Central memory CD8-positive, alpha-beta T cell (primary cell): ENCODE measurements at places on chromosomes 13 and 19.
A peak's percentile ranks its signal among the peaks of the same experiment; 100 is the strongest.

DNA sequence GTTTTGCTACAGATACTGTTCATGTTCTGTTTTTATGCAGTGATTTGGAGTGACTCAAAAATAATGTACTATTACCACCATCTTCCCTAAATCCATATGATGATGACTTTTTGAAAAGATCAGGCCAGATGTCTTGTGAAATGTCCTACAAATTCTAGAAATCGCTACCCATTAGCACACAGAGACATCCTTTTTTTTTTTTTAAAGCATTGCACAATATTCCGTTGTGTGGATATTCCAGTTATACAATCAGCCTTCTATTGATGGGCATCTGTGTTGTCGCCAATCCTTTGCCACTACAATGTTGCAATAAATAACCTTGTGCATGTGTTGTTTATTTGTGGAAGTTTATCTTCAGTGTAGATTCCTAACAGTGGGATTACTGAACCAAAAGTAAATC lies 24.5 kb downstream of the ZDHHC20 start:
- DNase-seq: no peak

GRCh38 chr13:30319655-30320054 lies 12.3 kb upstream of the KATNAL1 start:
- DNase-seq: no peak

GRCh38 chr13:78182813-78183212 lies 264.2 kb upstream of the EDNRB start:
- no peak for DNase-seq

DNA sequence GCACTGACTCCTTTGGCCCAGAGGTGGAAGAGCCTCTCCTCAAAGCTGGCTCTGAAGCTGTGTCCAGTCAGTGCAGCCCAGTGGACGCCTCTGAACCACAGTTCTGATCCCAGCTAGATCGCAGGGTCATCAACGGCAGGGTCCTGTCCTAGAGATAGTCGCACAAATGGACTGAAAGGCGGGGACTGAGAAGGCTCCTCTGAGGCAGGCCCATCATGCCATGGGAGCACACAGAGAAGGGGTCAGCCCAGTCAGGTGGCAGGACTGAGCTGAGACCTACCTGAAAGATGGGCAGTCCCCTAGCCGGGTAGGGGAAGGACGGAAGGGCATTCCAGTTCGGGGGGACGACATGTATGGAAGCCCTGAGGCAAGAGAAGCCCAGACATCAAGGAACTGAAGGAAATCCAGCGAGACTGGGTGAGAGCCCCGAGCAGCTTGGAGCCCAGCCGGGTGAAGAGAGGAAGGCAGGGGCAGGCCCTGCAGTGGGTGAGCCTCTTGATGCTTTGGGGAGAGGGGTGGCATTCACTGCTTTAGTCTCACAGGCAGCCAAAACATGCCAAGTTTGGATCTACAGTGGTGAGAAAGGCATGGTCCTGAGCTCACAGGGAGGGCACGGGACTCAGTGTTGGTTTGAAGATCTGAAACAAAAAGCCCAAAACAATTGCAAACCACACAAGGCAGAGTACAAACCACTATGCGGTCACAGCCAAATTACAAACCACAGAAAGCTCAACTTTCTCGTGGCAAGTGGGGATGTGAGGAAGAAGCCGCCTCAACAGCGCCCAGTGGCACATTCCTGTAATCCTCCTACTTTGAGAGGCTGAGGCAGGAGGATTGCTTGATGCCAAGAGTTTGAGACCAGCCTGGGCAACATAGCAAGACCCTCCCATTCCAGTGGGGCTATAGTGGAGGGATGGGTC lies 10.0 kb downstream of the CALM3 start:
- no peak for DNase-seq

DNA sequence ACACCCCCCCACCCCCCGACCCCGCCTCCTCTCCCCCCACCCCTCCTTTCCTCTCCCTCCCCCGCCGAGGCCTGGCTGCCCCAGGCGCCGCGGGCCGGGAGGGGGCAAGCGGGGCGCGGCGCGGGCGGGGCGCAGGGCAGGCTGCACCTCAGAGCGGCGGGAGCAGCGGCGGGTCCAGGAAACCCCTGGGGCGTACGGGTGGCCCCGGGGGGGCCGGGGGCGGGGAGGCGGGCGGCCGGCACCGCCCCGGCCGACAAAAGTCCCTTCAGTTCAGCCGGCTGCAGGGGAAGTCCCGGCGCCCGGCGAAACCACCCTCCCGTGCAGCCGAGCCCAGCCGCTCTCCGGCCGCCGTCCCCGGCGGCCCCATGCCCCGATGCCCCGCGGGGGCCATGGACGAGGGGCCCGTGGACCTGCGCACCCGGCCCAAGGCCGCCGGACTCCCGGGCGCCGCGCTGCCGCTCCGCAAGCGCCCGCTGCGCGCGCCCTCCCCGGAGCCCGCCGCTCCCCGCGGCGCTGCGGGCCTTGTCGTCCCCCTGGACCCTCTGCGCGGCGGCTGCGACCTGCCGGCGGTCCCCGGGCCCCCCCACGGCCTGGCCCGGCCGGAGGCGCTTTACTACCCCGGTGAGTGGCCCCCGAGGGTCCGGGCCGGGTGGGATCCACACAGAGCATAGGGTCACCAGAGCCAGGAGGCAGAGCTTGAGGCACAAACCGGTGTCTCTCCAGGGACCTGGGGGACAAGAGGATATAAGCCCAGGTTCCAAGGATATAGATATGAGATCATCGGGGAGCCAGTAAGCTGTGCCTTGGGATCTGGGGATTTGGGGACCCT lies at the start of gene BCL3:
Gene BCL3 (plus strand): TSS at position 283 of the 829 bp plus-strand sequence. CDS start 83 bp downstream, at position 366.
- DNase-seq: peak; percentile 74

- DNase-seq: peak; percentile 7
These were observed 40.0 kb upstream of the GAS6 start for GRCh38 chr13:113903912-113904311.
